ENCODE measurements at places on chromosomes 13 and 19.

DNA sequence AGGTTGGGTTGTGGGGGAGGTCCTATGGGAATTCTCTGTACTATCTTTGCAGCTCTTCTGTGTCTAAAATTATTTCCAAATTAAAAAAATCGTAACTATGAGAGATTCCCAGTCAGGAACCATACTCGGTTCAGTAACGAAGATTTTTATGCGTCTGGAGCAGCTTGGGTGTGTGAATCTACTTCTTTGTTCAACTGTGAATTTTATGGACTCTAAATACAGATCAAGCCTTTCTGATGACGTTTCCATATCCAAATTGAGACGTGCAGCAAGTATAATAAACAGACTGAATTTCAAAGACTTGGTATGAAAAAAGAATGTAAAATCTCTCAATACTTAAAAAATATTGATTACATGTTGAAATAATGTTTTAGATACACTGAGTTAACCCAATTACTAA lies 30.9 kb downstream of the MLLT1 start:
- no peak for DNase-seq

DNA sequence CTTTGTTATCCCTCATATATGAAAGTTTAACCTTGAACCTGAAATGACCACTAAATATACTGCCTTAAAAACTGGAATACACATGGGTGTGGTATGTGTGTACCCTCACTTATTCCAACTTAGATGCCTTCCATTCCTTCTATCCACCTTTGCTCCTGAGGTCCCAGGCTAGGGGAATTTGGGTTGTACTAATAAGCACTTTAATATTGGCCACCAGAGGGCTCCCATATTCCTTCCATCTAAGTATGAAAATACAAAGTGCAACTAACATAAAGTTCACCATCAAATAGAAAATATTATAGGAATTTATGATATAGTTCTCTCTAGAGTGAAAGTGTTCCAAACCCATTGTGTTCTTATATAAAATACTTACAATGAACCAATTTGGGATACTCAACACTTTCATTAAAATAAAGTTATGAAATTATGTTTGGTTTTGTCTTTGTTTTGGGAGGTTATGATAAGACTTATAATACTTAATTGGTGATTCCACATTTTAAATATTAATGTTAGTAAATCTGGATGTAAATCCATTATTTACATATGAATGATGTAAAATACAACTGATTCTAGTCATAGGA lies 62.3 kb downstream of the ITGBL1 start:
- DNase-seq = no peak

DNA sequence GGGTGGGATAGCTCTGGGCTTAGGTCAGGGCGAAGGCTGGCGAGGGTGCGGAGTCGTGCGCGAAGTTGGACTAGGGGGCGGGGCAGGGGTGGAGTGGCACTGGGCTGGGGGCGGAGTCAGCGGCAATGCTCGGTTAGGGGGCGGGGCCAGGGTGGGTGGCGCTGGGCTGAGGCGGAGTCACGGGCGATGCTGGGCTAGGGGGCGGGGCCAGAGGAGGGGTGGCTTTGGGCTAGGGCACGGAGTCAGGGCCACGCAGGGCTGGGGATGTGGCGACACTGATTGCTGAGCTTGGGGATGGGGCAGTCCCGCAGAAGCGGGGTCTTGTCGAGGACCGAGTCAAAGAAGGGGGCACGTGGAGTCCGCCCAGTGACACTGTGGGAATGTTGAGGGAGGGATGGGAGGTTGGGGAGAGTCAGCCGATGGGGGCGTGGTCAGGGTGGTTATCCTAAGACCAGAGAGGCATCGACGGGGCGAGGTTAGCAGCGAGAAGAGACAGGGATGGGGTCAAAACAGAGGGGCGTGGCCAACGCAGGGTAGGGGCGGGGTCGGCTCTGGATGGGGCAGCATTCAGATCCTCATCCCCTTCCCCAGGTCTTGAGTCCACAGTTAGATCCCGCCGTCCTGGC lies 8.7 kb downstream of the HOMER3 start:
- peak; percentile 66 for DNase-seq

DNA sequence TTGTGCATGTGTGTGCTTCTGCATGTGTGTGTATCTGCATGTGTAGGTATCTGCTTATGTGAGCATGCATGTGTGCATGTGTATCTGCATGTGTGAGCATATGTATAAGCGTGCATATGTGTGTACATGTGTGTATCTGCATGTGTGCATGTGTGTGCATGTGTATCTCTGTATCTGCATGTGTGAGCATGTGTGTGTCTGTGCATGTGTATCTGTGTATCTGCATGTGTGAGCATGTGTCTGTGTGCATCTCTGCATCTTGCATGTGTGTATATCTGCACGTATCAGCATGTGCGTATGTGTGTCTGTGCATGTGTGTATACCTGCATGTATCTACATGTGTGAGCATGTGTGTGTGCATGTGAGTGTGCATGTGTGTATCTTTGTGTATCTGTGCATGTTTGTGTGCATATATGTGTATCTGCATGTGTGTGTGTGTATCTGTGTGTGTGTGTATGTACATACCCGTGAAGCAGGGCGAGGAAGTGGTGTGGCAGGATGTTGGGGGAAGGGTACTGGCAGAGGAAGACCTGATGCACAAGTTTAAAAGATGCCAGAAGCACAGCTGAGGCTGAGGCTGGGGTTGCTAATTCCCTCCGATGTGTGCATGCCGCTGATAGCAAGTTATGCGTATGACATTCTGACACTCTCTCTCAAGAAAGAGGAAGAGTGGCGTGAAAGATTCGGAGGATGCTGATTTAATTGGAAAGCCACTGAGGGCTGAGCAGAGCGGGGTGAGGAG lies 64.2 kb downstream of the TEX29 start:
- no peak for DNase-seq

DNA sequence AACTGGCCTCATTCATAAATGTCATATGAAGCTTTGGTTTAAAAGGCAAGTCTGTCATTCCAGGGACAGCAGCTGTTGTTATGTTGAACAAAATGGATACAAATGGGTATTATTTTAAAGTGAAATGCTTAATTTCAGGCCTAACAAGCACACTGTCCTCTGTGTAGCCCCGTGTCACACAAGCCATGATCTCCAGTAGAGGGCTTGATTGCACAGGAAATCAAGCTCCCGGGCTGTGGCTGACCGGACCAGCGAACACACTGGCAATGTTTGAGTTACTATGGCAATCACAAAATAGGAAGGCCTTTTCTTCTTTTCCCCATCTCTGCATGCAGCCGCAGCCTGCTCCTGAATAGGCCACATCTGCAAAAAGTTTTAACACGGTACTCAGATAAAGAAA lies 64.0 kb upstream of the GSX1 start:
- DNase-seq = no peak

DNA sequence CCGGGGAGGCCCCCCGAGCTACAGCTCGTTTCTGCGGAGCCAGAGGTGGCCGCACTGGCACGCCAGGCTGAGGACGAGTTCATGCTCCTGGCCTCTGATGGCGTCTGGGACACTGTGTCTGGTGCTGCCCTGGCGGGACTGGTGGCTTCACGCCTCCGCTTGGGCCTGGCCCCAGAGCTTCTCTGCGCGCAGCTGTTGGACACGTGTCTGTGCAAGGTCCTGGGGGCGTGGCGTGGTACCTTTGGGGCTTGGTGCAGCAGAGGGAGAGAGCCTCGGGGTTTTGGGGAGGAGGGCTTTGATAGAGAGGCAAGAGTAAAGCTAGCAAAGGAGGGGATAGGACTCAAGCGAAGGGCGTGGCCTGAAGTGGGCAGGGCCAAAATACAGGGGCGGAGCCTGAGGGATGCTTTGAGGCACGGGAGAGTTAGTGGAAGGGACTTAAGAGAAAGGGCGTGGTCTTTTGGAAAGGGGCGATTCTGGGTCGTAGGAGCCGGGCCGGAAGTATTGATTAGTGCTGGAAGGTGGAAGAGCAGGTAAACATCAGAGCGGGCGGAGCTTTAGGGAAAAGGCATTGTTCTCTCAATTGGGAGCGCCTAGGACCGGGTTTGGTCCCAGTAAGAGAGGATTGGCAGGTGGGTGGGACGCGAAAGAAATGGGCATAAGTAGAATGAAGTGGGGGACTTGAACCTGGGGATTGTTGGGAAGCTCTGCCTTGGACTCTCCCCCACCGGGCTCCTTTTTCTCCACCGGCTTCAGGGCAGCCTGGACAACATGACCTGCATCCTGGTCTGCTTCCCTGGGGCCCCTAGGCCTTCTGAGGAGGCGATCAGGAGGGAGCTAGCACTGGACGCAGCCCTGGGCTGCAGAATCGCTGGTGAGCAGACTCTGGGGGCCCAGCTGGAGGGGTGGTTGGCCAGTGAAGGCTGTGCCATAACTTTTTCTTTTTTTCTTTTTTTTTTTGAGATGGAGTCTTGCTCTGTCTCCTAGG lies 1.2 kb downstream of the PPM1N start:
- DNase-seq = peak; percentile 14

- DNase-seq = no peak
These were observed 106.7 kb downstream of the KDM4B start for GRCh38 chr19:5075597-5075996.

- no peak for DNase-seq
These were observed 406.2 kb downstream of the SUCLA2 start for GRCh38 chr13:47594833-47595232.

- DNase-seq = no peak
These were observed 114.9 kb downstream of the PCCA start for GRCh38 chr13:100203696-100204367.

DNA sequence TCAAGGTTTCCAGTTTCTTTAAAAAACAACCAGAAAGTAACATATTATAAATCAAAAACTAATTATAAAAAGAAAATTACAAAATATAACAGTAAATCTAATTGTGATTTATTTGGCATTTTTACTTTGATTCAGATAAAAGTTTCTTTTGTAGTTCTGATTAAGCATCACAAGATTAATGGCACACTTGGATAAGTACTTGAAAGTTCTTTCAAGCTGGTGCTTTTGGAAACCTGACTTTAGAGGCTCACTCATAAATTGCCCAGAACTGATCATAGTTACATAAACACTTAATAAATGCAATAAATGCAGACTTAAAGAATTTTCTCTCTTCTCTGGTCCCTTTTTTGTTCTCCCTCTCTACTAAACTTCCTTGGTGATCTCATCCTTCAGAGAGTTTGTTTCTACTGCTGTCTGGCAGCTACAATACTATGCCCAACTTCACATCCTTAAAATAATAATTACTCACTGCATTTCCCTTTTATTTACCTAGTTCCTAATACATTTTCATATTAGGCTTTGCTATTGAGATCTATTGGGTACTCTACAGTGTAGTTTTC lies 1417.0 kb downstream of the EFNB2 start:
- no peak for DNase-seq

- DNase-seq = no peak
These were observed 39.3 kb upstream of the RGCC start for GRCh38 chr13:41418027-41418426.

GRCh38 chr13:47816831-47817230 lies 184.2 kb downstream of the SUCLA2 start:
- no peak for DNase-seq

DNA sequence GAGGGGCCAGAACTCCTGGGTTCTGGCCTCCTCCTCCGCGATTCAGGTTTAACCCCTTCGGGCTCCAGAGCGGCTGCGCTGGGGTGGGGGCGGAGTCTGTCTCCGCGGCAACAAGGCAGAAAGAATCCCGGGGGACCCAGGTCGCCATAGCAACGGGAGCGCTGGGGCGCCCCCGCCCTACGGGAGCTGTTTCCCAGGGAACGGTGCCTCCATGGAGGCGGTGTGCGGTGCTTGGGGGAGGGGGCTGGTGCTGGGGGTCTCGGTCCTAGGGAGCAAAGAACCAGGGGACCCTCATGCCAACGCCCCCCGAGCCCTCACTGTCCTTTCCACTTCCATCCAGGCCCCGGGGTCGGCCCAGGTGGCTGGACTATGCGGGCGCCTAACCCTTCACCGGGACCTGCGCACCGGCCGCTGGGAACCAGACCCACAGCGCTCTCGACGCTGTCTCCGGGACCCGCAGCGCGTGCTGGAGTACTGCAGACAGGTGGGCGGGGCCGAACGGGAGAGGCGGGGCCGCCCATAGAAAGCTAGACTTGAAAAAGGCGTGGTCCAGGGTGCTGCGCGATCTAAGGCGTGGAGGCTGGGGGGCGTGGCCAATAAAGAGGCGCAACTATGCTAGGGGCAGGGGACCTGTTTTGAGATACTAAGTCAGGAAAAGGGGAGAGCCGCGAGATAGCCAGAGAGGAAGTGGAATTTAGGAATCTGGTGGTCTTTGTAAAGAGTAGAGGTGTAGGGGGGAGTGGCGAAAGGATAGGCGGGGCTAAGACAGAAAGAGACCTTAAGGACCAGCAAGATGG lies 1.2 kb downstream of the APLP1 start:
- DNase-seq = peak; percentile 44

GRCh38 chr13:26914624-26915023 lies 154.0 kb upstream of the GPR12 start:
- no peak for DNase-seq

GRCh38 chr19:2517881-2518601 lies 42.1 kb downstream of the GADD45B start:
- DNase-seq = no peak

- no peak for DNase-seq
These were observed 71.4 kb upstream of the FLT1 start for GRCh38 chr13:28566283-28566682.

- DNase-seq = no peak
These were observed 7.2 kb downstream of the GJB2 start for GRCh38 chr13:20185366-20186056.

DNA sequence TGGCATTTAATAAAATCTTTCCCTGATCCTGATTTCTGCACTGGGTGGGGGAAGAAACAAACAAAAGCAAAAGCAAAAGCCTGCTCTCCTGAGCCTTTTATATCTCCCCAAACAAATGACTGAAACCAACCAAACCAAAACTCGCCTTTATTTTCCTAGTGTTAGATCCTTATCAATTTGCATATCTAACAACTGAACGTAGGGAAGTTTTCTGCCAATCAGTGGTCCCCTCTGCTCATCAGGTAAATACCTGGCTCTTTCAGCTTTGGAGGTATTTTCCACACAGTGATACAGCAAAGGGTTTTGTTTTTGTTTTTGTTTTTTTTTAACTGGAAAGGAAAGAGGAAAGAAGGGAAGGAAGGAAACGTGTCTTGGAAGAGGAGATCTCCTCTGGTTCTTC lies 3.3 kb downstream of the AMER2 start:
- DNase-seq = no peak

DNA sequence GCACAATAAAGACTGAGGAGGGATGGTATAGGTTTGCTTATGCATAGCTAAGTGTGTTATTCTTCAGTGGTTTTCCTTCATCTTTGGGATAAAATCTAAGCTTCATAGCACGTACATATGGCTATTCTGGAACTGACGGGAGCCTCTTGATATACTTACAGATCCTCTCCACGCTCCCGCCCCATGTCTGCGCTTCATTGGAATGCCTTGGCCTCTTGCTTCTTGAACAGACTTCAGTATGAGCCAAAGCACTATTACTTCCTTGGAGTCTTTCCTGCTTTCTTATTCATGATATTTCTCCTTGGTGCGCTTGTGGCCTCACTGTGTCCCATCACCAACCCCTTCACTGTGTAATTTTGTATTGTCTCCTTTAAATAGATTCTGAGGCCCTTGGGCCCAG lies 111.1 kb upstream of the RNF113B start:
- no peak for DNase-seq

- no peak for DNase-seq
These were observed 5.8 kb downstream of the CRYL1 start for GRCh38 chr13:20519875-20520274.

GRCh38 chr19:5718037-5718578 lies 1.8 kb downstream of the LONP1 start:
- no peak for DNase-seq

- no peak for DNase-seq
These were observed 24.9 kb downstream of the MPND start for GRCh38 chr19:4368128-4368820.

GRCh38 chr13:74575729-74576125 lies 441.5 kb upstream of the KLF12 start:
- peak; percentile 34 for DNase-seq

- DNase-seq = peak; percentile 71
These were observed at the start of gene TRIP10 for GRCh38 chr19:6739390-6739882. TSS of gene TRIP10 (plus strand) at chr19:6739680. CDS start at chr19:6739762, 82 bp downstream.
